ENCODE measurements at places on chromosomes 5 and 9.

- DNase-seq = no peak
Measured at GRCh38 chr9:128054087-128054486, 13.0 kb downstream of the NAIF1 start.

DNA sequence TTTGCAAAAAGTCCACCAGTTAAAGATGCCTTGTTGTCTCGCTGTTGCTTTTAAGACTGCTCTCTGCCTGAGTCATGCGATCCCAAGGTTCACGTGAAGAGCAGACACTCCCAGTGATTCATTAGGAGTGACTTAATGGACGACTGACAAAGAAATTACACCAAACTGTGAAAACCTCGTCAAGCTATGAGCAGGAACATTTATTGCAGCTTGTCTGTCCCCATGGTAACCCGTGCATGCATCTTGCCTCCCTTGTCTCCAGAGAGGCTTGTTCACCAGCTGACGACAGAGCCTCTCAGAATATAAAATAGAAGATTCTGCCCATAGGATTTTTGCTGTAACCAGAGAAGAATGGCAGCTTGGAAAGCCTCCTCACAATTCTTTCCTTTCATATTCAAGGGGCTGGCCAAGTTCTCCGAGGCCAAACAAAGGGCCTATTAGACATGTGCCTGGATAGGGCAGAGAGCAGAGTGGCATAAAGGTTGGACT is 352.7 kb downstream of the SPOCK1 start:
- peak; percentile 98 for DNase-seq

- DNase-seq = no peak
Measured at GRCh38 chr5:19401032-19401431, 587.0 kb downstream of the CDH18 start.

DNA sequence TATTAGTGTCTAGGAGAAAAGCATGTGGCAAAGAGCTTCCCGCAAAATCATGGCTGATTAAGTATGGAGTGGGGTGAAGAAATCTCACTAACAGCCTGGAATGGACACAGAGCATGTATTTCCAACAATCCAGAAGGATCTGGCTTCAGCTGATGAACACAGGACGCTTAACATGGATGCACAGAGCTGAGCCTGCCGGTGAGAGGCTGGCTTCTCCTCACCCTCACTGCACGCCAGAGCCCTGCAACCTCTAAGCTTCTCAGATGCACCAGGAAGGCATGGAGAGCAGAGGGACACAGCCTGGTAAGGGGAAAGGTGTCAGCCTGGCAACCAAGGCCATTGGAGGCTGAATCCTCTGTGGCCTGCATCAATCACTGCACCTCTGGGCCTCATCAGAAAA is 298.5 kb downstream of the TRIM32 start:
- no peak for DNase-seq

DNA sequence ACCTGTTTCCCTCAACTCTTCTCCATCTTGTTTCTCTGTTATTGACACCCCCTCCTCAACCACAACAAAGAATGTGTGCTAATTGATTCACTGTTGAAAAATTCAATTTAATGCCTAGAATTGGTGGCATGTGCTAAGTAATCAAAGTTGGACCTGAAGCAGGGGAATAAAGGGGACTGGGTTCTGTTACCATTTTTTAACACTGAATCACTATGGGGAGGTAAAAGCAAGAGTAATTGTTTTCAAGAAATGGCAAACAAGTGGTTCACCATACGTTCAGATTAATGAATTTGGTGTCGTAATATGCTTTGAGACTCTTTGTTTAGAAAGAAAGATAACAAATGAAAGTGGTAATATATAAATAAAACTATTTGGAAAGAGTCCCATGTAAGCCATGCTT is 17.0 kb upstream of the SSBP2 start:
- peak; percentile 48 for DNase-seq

GRCh38 chr5:125006011-125006685 is 259.7 kb upstream of the ZNF608 start:
- no peak for DNase-seq

Data from fibroblast of upper back skin (primary cell).